CD4-positive, alpha-beta memory T cell (primary cell): ENCODE measurements at places on chromosomes 7 and 10. TPM values are rescaled to one million over a fixed set of nuclear protein-coding genes. Genes with fewer than 3 reads are reported as not detected.

Gene CTBP2
- 0.97 TPM for total RNA-seq

- no peak for DNase-seq
- no peaks in the 10 kb centered on the region for H3K36me3 ChIP-seq
- no peaks in the 10 kb centered on the region for H3K27me3 ChIP-seq
- H3K4me1 ChIP-seq = no peaks in the 10 kb centered on the region
These were observed 166.3 kb upstream of the RHOBTB1 start for GRCh38 chr10:61110188-61110844.

DNA sequence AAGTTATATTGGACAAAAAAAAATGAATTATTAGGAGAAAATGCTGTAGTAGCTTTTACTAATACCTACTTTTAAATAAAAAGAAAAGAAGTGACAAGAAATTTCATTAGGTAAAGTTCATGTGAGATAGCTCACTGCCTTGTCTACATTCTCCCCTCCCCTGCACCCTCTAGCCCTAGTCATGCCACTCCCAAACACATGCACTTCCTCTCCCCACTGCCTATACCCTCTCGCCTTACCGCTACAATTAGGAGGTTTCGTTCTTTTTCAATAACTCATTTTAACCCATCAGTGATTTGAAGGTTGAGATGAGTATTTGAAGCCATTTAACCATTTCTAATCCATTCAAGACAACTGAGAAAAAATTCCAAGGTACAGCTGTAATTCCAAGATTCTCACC is 75.3 kb downstream of the HIBADH start:
- no peaks in the 10 kb centered on the region for H3K27me3 ChIP-seq

DNA sequence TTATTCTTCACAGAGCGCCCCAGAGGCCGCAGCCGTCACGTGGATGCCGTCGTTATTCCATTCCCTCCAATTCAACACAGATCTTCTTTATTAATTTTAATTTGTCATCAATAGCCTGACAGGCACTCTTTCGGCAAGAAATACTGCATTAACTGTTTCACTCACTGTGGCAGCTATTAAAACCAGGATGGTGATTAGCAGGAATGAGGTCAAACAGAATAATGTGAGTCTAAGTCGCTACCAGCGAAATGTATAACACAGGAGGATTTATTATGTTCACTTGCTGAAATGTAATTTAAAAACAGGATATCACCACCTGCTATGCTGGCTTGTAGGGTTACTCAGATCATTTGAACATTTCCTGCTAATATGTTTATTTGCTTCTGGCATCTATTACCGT is 74.2 kb upstream of the MGMT start:
- DNase-seq = no peak
- no peak overlapping the region for H3K27ac ChIP-seq
- H3K27me3 ChIP-seq = no peaks in the 10 kb centered on the region
- no peaks in the 10 kb centered on the region for H3K36me3 ChIP-seq
- H3K4me3 ChIP-seq = no peak overlapping the region

DNA sequence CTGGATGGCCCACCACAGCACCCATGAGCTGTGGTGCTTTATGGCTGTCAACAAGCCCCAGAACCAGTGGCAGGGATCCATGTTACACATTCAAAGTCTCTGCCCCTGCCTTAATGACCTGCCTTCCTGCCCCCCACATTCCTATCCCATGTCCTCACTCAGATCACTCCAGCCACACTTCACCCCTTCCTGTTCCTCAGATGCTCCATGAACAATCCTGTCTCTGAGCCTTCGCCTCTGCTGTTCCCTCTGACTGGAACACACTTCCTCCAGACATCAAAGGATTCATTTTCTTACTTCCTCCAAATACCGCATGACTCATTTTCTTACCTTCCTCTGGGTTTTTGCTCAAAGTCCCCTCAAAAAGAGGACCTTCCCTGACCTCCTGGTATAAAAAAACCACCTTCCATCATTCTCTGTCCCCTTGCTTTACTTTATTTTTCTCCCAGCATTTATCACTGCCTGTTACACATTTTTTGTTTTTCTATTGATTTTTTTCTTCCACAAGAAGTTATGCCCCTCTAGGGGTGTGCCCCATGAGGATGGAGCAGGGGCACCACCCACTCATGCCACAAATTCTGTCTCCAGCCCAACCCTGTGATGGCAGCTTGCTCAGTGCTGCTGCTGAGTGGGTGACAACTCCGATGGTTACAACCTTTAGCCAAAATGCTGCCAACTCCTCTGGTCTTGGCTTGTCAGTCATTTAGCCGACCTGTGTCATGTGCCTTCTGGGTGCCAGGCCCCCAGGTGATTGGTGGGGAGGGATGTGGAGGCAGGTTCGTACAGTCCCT is 18.2 kb downstream of the COL13A1 start:
- H3K27ac ChIP-seq = no peak overlapping the region
- H3K4me3 ChIP-seq = no peak overlapping the region
- H3K27me3 ChIP-seq = no peaks in the 10 kb centered on the region
- no peaks in the 10 kb centered on the region for H3K4me1 ChIP-seq

DNA sequence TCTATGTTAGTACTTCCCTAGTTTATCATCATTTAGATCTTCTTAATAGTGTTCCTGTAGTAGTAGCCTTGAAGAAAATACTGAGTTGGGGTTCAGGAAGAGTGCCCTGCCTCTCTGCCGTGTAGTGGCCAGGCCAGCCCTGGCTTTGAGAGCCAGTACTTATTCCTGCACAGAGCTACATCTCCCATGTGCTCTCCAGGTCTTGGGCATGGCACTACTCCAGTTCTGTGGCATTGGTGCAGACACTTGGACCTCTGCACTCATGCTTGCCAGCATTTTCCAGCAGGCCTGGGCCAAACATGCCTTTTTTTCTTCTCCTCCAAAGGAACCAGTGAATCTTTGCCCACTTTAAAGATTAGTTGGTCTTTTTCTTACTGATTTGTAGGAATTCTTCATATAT is 5.3 kb downstream of the GNG11 start:
- H3K4me1 ChIP-seq = peaks cover 6% of the 10 kb centered on the region
- no peak for DNase-seq
- H3K4me3 ChIP-seq = no peak overlapping the region
- no peaks in the 10 kb centered on the region for H3K36me3 ChIP-seq
- no peaks in the 10 kb centered on the region for H3K27me3 ChIP-seq

- no peak overlapping the region for H3K27ac ChIP-seq
- H3K4me3 ChIP-seq = no peak overlapping the region
- no peaks in the 10 kb centered on the region for H3K4me1 ChIP-seq
- no peaks in the 10 kb centered on the region for H3K27me3 ChIP-seq
- no peak for DNase-seq
These were observed 14.5 kb downstream of the IFIT5 start for GRCh38 chr10:89428877-89429276.

GRCh38 chr10:23994459-23995046 is 214.4 kb upstream of the KIAA1217 start:
- no peak overlapping the region for H3K27ac ChIP-seq
- no peak overlapping the region for H3K4me3 ChIP-seq
- no peaks in the 10 kb centered on the region for H3K27me3 ChIP-seq
- no peak for DNase-seq
- H3K4me1 ChIP-seq = no peaks in the 10 kb centered on the region

DNA sequence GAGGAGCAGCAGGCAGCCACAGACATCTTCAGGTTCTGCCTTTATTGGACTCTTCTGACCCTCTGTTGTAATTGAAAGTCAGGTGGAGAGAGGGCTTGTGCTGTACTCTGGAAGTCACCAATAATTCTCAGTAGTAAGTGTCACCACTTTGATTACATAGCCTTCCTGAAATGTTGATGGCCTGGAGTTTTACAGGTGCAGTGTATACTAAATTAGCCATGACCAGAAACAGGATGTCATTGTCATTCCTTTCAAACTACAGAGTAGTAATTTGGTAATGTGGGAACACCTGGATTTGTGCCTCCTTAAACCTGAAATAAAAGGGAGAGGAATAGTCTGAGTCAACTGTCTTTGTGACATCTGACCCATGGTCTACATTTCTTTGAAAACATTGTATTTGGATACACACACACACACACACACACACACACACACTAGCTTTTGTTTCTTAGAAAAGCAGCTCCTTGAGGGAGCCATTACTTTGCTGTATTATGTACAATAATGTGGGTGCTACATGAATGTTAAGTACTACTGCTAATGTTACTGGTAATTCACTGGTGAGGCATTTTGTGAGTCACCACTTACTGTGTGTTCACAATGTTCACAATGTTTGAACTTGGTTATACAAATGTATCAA is 19.6 kb downstream of the ARL4A start:
- DNase-seq = no peak
- H3K4me1 ChIP-seq = no peaks in the 10 kb centered on the region
- no peaks in the 10 kb centered on the region for H3K27me3 ChIP-seq
- no peak overlapping the region for H3K4me3 ChIP-seq
- H3K36me3 ChIP-seq = no peaks in the 10 kb centered on the region

Gene TFAM
- 45.6 TPM for total RNA-seq

Gene ZNF736
- 48.2 TPM for total RNA-seq

Gene CALHM1
- total RNA-seq = not detected

DNA sequence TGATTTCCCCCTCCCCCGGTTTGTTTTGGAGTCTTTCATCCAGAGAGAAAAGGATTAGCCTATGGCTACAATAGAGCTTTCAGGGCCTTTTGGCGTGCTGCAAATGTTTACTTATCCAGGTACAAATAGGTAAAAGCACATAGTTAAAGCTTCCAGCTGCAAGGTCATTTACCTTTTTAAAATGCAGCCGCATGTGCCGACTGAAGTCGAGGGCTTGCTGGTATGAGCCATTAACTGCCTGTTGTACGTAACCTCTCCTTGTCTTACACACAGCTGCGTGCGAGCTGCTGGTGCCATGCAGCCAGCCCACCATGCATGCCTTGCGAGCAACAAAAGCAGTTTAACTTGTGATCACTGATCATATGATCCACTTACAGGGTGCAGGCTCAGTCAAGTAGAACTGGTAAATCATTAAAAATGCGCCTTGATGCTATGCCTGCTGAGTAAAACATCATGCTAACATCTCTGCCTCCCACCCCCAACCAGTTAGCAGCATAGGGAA is 866.4 kb downstream of the LRMDA start:
- no peaks in the 10 kb centered on the region for H3K36me3 ChIP-seq
- H3K4me1 ChIP-seq = no peaks in the 10 kb centered on the region
- no peak for DNase-seq
- no peak overlapping the region for H3K4me3 ChIP-seq
- no peaks in the 10 kb centered on the region for H3K27me3 ChIP-seq
